ENCODE measurements at places on chromosomes 6 and 20. TPM values are rescaled to one million over a fixed set of nuclear protein-coding genes. Genes with fewer than 3 reads are reported as not detected.
A peak's percentile ranks its signal among the peaks of the same experiment; 100 is the strongest.

DNA sequence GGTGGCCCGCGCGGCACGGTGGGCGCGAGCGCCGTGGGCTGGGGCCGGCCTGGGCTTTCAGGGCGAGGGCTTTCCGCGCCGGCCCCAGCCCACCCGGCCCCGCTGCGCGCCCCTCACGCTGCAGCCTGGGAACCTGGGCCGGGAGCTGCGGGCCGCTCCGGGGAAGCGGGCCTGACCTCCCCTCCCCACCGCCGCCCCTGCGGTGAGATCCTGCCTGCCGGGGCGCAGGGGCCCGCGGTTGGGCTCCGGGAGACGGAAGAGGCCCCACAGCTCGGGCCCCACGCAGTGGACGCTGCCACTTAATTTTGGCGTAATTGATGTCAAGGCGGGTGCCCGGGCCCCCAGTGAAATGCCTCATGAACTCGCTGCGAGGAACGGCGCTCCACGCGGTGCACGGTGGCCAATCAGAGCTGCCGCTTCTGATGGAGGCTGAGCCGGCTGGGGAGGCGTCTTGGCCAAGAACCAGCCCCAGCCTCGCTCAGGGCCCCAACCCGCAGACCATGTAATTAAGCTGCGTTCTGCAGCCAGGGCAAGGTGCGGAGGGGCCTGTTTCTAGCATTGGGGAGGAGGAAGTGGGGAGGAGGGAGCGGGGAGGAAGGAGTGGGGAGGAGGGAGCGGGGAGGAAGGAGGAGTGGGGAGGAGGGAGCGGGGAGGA, 96.1 kb upstream of the BHLHE23 start:
- no peak for DNase-seq

DNA sequence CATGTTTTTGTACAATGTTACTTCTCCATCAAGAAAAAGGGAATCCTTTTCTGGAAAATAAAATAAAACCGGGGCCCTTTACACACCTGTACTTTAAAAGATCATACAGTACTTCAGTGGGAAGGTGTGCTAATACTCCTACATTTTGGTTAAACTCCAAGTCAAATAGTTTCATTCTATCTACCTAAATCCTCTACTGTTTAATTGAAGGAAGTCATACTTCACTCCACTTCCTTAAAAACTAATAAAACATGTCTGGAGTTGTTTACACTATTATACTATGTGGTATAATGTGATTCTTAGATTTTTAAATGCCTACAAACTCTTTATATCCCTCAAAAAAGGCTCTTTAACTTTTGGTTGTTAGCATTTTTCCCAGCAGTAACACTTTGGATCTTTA, 18.6 kb upstream of the HBS1L start:
- no peak for DNase-seq

DNA sequence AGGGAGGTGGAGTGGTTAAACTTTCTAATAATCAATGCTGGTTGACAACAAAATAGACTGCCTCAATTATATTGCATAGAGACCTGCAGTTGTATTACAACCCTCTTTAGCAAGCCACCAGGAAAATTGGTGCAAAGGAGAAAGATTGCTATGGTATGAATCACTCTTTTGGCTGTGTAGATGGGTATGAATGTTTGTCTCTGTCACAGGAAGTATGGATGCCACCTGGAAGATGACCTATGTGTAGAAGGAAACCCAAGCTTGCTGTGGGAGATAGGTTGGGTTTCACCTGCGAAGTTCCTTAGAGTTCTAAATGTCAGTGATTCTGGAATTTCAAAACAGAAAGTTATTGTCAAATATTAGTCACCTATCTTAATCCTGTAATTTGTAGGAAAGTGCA, 134.6 kb downstream of the SOBP start:
- no peak for DNase-seq

DNA sequence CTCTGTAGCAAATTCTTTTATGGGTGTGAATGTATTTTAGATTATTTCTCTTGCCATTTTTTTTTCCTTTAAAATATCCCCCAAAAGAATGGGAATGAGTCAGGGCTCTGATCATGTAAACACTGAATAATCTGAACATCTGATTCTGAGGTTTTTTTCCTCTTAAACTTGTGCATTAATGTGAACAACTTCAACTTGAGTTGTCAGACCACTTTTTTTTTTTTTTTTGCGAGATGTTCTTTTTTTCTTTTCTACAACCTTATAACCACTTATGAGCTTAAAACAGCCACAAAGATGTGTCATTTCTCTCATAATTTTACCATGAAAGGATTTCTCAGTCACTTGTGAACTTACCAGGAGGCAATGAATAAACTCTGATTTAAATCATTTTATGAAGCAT, 85.3 kb downstream of the TBC1D7 start:
- no peak for DNase-seq

DNA sequence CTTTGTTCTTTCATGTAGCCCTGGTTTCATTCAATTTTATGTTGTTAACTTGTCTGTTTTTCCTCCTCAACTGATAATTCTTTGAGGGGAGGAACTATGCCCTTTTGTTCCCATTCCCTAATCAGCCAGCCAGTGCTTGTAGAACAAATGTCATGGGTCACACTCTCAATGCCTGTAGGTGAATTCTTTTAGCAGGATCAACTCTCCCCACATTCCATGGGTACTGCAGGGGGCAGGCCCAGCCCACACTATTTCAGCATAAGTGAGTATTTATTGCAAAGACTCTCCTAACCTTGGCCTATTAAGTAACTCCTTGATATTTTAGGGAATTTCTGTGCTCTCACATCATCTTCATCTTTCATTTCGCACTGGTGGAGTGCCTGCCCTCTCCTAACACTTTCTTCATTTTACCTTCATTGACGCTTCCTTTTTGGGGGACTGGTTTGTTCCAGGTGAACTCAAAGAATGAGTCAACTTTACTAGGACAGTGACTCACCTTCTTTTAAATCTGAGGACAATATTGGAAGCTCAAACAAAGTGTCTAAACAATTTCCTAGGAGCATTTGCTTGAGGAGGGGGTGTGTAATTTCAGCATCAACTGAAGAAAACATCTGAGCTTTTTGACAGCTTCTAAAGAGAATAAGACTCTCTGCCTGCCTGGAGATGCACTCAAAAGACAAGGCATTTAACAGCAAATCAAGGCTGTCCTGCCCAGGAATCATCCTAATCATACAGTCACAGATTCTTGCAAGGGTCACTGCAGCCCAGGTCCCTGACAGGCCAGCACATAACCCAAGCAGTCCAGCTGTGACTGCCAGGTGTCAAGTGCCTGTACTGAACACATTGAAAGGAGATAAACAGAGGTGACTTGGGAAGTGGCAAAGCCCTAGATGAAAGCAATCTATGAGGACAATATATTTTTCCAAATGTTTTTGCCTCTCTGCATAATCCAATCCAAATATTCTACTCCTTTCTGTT, 263.9 kb upstream of the PRND start:
- DNase-seq: no peak

- DNase-seq: no peak
These were observed 21.4 kb downstream of the PERP start for GRCh38 chr6:138085839-138086222.

GRCh38 chr6:129186988-129187387, 304.1 kb downstream of the LAMA2 start:
- no peak for DNase-seq

- DNase-seq: no peak
These were observed 124.6 kb downstream of the GMPR start for GRCh38 chr6:16362819-16363589.

GRCh38 chr20:44641325-44641724, 10.2 kb downstream of the ADA start:
- DNase-seq: no peak

GRCh38 chr6:119163006-119163405, 84.5 kb upstream of the FAM184A start:
- DNase-seq: no peak

- DNase-seq: no peak
These were observed 105.7 kb upstream of the QKI start for GRCh38 chr6:163308629-163309440.

DNA sequence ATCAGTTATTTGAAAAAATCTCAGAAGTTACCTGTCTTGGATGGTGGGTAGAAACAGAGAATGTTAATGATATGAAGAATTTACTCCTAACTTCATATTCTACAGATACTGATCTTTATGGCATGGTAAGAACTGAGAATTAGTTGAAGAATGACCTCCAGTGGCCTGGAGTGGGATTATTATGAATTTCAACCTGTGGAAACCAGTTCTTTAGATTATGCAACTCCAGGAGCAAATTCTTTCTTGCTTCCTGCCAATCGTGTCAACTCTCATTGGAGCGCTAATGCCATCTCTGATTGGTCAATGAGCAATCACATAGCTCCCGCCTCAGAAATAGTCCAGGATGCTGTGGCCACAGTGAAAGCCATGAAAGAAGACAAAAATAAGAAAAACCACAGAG, 40.6 kb downstream of the LYRM2 start:
- peak; percentile 31 for DNase-seq

DNA sequence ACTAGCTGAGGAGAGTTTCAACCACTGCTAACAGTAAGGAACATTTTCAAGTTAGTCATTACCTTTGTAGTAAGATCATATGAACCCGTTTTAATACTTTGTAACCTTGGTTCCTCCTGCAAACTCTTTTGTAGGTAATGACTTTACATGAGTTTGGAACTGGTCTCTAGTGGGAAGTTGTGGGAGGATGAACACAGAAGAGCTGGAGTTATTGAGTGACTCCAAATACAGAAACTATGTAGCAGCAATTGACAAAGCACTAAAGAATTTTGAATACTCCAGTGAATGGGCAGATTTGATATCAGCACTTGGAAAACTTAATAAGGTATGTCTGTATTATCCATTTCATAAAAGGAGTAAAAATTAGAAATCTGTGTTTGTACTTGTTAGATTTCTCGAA, 29.3 kb downstream of the DOP1A start:
- no peak for DNase-seq

- DNase-seq: no peak
These were observed 538.0 kb upstream of the ID4 start for GRCh38 chr6:19299129-19299528.

GRCh38 chr6:88650979-88651378, 312.4 kb downstream of the RNGTT start:
- DNase-seq: no peak

DNA sequence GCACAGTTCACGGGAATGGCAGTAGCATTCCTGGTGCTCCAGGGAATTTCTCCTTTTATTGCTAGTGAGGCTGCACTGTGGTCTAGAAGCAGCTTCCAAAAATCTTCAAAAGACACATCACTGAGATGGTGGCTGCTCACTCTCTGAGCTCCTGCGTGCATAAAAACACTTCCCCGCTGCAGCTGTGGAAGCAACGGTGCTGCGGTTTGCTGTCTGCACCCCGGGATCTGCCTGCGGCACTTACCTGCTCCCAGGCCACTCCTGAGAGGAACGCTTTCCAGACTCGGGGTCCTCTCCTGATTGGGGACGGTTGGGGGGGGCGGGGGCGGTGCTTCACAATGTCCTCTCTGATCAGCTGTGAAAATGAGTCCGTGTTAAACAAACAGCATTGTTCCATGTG, 77.9 kb downstream of the TMEM242 start:
- no peak for DNase-seq

DNA sequence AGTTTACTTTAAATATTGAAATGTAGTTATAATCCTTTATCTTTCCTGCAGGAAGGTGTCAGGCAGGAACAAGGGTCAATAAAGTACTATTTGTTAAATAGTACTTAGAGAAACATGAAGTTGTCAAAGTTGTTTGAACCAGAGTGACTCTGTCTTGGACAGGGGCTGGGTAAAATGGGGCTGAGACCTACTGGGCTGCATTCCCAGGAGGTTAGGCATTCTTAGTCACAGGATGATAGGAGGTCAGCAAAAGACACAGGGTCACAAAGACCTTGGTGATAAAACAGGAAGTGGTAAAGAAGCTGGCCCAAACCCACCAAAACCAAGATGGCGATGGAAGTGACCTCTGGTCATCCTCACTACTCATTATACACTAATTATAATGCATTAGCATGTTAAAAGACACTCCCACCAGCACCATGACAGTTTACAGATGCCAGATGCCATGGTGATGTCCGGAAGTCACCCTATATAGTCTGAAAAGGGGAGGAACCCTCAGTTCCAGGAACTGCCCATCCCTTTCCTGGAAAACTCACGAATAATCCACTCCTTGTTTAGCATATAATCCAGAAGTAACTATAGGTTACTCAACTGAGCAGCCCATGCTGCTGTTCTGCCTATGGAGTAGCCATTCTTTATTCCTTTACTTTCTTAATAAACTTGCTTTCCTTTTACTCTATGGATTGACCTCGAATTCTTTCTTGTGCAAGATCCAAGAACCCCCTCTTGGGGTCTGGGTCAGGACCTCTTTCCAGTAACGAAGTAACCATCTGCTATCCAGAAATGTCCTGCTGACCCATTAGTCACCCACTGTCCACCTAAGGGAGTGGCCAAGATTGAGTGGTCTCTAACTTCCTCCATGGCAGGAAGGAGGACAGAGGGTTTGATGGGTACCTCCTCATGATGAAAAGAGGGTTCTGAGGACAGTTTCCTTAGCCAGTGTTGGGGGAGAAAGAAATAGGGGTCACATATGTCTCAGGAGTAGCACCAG, 19.6 kb downstream of the SLC22A2 start:
- no peak for DNase-seq

DNA sequence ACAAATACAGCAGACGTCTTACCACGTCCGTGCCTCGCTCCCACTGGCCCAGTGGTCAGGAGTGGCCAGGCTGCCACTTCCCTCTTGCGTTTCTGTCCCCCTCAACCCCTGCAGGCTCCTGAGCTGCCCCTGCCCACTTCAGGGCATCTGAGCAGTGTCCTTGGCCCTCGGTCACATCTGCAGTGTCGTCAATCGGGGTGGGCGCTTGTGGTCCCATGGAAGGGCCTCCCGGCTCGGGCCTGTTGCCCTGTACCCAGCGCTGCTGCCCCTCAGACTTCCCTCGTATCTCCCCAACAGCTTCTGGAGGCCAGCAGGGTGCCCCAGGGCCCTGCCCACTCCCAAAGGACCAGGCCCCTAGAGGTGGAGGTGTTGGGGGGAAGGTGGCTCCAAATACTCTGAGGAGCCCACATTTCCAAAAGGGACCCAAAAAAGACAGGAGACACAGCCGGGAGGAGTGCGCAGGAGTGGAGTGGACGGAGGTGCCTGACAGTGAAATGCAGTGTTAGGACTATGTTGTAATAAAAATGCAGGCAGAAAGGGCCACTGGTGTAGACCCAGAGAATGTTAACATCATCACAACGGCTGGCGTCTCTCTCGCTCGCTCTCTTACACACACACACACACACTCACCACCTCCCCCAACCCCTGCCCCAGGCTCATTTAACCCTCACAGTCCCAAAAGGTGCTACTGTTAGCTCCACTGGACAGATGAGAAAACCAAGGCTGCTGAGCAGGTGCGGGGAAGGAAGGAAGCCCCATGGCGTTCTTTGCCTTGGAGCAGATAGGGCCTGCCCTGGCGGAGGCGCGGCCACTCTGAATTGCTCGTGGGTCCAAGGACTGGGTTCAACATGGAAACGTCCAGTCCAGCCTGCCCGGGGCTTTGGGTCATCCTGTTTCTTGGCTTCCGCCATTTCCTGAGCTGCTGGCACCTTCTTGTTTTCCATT, 343.9 kb downstream of the ZFAND3 start:
- DNase-seq: no peak

GRCh38 chr6:17022604-17023003, 79.2 kb upstream of the STMND1 start:
- no peak for DNase-seq

GRCh38 chr6:141562851-141563763, 569.6 kb upstream of the GJE1 start:
- peak; percentile 82 for DNase-seq

The CD24 gene
- polyA plus RNA-seq: 122 TPM

The HLA-DQA1 gene
- 4.0 TPM for polyA plus RNA-seq

The LPIN3 gene
- 16.8 TPM for polyA plus RNA-seq

The WFDC10B gene
- polyA plus RNA-seq: not detected

The LBP gene
- polyA plus RNA-seq: not detected

The AVP gene
- polyA plus RNA-seq: not detected

The JPH2 gene
- polyA plus RNA-seq: 0.87 TPM

The FAM83B gene
- polyA plus RNA-seq: 7.9 TPM

The TREM1 gene
- polyA plus RNA-seq: 0.61 TPM

The BACH2 gene
- 9.5 TPM for polyA plus RNA-seq

All from right lung (tissue), 10 donors.